ENCODE measurements at places on chromosomes 5 and 9.
A peak's percentile ranks its signal among the peaks of the same experiment; 100 is the strongest.

DNA sequence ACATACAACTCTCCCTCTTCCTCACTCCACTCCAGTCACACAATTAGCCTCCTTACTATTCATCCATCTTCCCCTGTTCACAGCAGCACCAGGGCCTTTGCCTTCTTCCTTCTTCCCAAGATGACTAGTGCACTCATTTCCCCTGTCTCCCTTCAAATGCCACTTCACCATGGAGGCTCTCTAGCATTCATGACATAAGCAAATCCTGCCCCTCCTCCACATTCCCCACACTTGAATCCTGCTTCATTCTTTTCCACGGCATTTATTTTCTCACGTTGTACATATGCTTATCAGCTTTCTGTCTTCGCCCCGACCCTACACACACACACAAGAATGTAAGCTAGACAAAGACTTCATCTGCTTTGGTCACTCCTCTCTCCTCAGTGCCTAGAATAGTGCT lies 133.3 kb downstream of the CDK5RAP2 start:
- no peak for DNase-seq

- DNase-seq = no peak
Measured at GRCh38 chr9:134965411-134965810, 47.7 kb upstream of the FCN1 start.

DNA sequence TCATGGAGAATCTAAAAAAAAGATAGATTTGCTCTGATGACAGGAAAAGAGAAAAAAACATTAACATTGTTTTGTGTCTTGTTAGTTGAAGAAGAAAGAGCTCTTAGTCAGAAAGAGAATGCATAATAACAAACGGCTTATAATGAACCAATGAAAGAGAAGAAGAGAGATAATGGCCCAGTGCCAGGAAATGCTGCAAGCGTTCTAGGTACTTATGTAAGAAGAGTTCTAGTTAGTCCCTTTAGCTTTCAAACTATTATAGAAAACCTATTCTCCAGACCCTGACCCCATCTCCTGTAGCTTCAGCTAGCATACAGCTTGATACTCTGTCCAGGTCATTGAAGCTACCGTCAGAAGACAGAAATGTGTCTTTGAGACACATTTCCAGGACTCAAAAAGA lies 70.2 kb downstream of the FBXL17 start:
- no peak for DNase-seq

DNA sequence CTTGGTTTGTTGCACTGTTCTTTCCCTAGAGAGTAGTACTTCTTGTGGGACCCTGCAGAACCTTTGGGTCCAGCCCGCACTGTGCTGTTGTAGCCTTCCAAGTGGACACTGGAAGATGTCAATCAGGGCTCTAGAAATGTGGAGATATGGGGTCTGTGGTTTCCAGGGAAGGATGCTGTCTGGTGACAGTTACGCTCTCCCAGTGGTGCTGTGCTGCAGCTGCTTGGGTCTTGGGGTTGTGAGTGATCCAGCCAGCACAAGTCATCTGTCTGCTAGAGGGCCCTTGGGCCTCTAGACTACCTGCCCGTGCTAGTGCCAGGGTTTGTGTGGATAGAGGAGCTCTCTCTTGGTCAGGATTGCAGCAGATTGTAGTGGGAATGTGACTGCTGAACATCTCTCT lies 484.5 kb downstream of the DMAC1 start:
- DNase-seq = no peak

DNA sequence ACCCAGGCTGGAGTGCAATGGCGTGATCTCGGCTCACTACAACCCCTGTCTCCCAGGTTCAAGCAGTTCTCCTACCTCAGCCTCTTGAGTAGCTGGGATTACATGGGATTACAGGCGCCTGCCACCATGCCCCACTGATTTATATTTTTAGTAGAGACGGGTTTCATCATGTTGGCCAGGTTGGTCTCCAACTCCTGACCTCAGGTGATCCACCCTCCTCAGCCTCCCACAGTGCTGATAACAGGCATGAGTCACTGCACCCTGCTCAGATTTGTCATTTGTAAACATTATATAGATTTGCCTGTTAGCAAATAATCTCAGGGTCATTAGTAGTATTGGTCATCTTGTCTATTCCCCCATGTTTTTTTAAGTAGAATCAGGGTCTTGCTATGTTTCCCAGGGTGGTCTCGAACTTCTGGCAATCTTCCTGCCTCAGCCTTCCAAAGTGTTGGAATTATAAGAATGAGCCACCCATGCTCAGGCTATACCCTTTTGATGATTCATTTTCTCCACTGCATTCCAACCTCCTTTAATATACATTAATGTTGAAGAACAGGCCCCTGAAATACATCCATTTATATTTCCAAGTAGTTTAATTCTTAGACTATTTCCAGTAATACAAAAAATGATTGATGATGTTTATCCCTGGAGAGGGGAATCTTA lies 17.3 kb downstream of the CENPH start:
- no peak for DNase-seq

GRCh38 chr9:133121915-133122550 lies 993 bp upstream of the RALGDS start:
- no peak for DNase-seq

GRCh38 chr5:142072488-142072887 lies 36.1 kb upstream of the NDFIP1 start:
- no peak for DNase-seq

DNA sequence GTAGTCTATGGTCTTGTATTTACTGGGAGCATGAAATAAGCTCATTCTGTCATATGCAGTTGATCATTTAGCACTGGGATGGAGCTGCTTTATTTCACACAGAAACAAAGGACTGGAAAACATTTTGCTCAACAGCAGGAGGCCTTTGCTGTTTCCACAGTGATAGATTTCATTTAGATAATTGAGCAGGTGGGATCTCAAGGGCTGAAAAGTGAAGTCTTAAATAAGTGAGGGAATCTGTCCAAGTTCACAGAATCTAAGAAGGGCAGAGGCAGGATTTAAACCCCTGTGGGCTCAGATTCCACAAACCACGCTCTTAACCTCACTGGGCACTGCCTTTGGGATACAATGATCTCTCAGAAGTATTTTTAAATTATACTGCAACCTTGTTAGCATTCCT lies 47.8 kb downstream of the PRLR start:
- no peak for DNase-seq

DNA sequence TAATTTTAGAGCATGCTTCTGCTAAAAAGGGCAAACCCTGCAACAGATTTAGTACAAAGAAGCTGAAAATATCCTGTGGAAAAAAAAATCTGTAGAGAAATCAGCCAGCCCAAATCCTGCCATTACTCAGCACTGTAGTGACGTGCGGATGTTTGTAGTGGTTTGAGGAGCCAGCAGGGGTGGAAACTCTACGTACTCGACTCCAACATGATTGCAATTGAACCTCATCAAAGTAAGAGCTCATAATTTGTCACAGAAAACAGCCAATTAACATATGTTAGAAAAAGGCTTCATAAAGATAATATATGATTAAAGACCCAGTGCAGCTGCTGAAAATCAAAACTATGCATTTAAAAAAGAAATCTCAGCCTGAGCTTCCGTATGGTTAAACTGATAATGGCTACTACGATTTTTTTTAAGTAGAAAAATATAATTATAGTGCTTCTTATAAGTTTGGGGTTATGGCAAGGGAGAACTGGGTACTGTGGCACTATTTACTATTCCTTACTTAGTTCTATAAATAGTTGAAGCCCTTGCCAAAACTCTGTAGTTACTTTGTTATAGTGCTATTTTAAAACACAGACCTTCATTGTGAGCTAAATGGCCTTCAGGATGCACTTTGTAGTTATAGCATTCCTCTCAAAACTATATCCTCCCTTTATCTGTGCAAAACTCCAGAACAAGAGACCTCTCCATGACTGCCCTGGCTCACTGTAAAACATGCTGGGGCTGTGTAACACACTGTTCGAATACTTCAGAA lies 49.4 kb downstream of the MEF2C start:
- no peak for DNase-seq

GRCh38 chr9:1473956-1474634 lies 423.9 kb downstream of the DMRT2 start:
- no peak for DNase-seq

- DNase-seq = no peak
Measured at GRCh38 chr5:33367416-33367815, 73.3 kb upstream of the TARS1 start.

DNA sequence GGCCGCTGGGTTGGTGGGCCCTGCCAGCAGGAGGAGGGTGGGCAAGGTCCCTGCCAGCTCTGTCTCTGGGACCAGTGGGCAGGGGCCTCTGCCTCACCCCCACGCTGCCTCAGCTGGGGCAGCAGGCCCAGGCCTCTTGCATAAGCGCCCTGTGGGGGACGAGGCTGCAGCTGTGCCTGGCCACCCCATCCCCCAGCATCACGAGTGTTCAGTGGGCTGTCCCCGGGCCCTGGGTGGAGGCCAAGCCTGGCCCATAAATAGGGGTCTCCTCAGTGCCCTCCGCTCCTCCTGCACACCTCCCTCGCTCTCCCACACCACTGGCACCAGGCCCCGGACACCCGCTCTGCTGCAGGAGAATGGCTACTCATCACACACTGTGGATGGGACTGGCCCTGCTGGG lies at the start of gene PTGDS:
TSS of gene PTGDS (plus strand) at position 282 of the 400 bp plus-strand sequence. CDS start at position 357, 75 bp downstream.
- no peak for DNase-seq

- peak; percentile 42 for DNase-seq
Measured at GRCh38 chr5:16894236-16895057, 41.6 kb downstream of the MYO10 start.

GRCh38 chr9:121782514-121783110 lies 131.2 kb downstream of the DAB2IP start:
- DNase-seq = no peak

- DNase-seq = no peak
Measured at GRCh38 chr5:113031104-113031503, 54.5 kb downstream of the DCP2 start.

- DNase-seq = no peak
Measured at GRCh38 chr9:124214596-124215367, 43.0 kb upstream of the NEK6 start.

DNA sequence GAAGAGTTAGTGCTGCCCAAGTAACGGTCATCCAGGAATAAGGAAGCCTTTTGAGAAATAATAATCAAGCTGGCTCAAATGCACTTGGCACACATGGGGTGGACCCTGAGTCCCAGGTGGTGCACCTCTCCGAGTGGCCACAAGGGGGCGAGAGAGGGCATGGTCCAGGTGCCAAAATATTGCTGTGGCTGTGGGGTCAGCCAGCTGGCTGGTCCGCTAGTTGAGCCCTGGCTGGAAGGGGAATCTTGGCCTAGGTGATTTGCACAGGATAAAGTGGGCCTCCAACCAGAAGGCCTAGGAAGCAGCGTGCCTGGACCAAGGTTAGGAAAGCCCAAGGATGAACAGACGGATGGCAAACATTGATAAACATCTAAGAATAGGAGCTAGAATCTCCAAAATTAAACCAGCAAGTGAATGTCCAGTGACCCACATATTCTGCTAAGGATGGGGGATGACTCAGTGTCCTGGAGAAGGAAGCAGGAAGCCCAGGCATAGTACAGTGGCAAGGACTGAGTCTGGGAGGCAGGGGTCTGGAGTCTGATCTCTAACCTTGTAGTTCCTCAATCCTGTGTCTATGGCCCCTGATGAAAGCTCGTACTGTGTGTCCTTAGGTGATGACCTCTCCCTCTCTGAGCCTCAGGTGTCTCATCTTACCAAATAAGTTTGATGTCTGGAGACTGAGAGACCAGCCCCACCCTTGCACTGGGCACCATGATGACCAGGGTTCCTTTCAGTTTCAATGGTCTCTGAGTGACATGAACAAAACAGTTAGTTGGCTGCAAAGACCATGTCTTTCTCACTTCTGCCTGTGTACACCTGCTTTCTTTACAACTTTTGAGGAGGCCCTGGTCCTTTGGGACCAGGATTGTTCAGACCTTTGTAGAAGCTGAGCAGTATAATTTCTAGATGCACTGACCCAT lies 19.2 kb upstream of the SHB start:
- DNase-seq = peak; percentile 91

DNA sequence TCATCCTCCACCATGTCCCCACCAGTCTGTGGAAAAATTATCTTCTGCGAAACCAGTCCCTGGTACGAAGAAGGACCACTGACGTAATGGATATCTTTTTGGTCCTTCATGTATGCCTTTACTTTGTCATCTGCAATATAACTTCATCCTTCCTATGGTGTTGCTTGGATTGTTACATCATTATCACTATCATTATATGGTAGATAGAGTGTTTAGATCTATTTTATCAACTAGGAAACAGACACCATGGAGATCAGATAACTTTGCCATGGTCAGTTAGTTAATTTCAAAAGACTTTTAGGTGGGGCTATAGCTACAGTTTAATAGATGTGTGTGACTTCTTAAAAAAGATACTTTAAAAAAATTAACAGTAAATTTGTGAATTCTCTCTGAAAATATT lies 23.8 kb upstream of the CAMLG start:
- DNase-seq = no peak

DNA sequence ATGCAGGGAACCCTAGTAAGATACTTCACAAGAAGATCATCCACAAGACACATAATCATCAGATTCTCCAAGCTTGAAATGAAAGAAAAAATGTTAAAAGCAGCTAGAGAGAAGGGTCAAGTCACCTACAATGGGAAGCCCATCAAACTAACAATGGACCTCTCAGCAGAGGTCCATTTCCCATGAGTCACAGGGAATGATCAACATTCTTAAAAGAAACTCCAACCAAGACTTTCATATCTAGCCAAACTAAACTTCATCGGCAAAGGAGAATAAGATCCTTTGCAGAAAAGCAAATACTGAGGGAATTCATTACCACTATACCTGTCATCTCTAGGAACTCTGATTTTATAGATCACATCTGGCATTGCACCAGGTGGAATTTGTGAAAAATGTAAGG lies 52.9 kb upstream of the SPATA31E1 start:
- no peak for DNase-seq

GRCh38 chr9:135909371-135909770 lies 2.0 kb upstream of the CAMSAP1 start:
- no peak for DNase-seq

GRCh38 chr9:99590840-99591239 lies 230.8 kb upstream of the NR4A3 start:
- no peak for DNase-seq

GRCh38 chr9:131960851-131961495 lies 118.7 kb downstream of the MED27 start:
- no peak for DNase-seq

DNA sequence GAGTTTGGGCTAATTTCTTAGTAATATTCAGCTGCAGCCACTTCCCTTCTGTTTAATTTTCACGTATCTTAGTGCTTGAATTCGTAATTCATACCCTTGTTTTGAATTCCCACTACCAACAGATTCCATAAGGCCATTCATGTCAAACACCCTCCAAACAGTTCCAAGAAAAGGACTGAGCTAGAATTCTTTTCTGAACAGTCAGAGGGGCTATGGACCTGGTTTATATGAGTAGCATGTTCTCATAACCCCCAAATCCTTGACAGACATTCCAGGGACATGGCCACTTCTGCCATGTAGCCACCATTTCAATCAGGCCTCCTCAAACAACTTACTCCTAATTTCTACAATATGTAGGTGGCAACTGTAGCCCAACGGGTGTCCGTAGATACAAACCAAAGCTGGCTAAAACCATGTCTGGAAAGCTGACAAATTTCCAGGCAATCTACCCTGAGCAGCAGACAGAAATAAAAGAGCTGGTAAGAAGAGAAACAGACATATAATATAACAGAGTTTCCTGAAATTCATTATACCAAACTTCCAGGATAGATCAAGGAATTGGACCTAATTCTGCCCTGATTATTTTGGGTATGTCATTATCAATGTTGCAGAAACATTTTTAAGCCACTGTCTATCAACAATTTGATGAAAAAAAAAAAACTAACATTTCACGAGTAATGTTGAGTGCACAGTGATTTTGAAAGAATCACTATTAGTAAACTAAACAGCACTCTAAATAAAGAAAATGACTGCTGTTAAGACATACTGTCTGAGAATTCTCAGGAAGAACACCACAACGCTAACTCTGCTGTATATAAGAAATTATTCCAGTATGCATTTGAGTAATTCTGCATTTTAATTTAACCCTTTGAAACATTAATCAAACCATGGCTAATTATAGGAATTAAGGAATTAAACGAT lies 40.7 kb downstream of the EBF1 start:
- no peak for DNase-seq

Measured in nephron progenitor cell (in vitro differentiated cells).